ENCODE measurements at places on chromosomes 11 and 22.

GRCh38 chr11:869399-870126 lies 26.9 kb downstream of the TSPAN4 start:
- no peak for DNase-seq

DNA sequence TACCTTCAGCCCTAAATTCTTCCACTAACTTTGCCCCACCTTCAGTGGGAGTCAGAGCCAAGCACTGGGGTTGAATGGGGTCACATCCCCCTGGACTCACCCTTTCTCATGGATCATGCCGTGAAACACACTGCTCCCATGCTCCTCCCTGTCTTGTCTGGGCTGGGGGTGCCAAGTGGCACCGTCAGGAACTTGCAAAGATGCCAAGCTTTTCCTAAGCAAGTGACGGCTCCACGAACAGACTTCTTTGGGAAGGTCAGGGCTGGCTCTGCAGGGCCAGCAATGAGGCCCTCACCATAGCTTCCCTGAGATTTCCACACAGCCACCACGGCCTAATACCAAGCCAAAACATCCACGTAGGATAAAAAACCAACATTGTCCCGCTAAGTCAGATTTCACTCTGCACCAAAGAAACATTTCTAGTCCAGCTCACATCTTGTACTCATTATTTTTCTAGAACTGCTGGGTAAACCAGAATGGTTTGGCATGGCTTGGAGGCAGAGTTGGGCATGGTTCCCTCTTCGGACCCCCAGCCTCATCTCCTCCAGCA lies 76.5 kb downstream of the NAT10 start:
- no peak for DNase-seq

DNA sequence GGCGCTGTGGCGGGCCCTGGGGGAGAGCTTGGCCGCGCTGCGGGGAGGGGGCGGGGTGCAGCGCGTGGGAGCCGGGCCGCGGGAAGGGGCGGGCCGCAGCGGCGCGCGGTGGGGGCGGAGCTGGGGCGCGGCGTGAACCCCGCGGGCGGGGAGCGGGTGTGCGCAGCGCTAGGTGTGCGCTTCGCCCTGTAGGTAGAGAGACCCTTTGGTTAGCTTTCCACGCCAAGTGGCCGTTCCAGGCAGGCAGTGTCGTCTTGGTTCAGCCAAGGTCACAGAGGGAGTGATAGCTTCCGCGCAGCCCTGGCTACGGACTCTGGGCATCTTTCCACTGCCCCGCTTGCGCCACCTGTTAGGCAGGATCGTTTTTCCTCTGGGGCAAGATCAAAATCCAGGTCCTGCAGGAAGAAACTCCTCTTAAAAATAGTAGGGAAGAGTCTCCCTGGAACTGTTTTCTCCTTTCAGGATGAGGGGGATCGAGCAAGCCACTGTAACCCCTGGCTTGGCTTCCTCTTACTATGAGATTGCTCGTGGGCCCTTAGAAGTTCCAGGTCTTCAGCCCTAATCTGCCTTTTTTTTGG lies 434 bp downstream of the BANF1 start:
- no peak for DNase-seq

- DNase-seq: no peak
Observed at GRCh38 chr22:28019360-28019759, 100.3 kb upstream of the PITPNB start.

All from KBM-7 (cell line).